ENCODE measurements at places on chromosomes 2 and 18.
A peak's percentile ranks its signal among the peaks of the same experiment; 100 is the strongest.

DNA sequence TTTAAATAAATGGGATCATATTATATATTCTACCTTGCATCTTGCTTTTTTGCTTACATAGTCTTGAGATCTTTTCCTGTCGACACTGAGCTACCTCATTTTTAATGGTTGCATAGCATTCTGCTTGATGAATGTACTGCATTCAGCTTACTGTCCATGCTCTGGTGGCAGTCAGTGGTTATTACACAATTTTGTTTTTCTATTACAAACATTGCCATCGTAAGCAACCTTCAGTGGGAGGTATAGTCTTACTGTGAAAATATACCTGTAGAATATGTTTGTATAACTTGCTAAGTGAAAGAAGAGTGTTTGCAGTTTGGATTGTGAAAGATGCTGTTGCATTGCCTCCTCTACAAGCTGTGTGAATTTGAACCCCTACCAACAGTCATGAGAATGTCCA, 43.4 kb downstream of the UBXN4 start:
- no peak for DNase-seq

DNA sequence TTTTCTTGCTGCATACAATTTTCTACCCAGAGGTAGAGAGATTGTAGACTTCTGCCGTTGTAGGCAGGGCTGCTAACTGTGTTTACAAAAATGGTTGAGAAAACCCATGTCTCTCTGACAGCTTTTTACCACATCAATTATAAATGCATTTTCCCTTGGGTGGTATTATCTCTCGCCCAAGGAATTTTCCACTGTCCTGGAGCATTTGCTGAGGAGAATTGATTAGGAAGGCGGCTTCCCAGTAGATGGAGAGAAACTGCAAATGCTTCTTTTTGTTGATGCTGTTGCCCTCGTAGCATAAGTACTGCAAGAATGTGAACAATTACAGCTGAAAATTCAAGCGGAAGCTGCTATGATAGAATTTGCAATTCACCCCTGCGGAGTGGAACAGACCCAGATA, 1007.7 kb upstream of the KLHL29 start:
- DNase-seq: no peak

DNA sequence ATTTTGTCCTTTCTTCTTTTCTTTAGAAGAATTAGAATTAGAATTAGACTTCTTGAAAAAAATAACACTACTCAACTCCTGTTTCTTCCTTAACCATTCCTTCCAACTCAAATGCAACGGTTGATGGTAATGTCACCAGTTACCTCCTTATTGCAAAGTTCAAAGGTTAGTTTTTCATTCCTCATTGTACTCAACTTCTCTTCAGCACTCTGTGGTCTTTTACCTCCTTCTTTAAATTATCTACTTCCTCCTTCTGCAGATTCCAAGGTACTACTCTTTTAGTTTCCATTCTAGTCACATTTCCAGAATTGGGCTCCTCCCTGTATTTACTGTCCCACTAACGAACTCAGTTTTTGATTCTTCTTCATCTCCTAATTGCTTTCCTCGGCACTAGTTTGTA, 700.7 kb downstream of the SATB2 start:
- no peak for DNase-seq

DNA sequence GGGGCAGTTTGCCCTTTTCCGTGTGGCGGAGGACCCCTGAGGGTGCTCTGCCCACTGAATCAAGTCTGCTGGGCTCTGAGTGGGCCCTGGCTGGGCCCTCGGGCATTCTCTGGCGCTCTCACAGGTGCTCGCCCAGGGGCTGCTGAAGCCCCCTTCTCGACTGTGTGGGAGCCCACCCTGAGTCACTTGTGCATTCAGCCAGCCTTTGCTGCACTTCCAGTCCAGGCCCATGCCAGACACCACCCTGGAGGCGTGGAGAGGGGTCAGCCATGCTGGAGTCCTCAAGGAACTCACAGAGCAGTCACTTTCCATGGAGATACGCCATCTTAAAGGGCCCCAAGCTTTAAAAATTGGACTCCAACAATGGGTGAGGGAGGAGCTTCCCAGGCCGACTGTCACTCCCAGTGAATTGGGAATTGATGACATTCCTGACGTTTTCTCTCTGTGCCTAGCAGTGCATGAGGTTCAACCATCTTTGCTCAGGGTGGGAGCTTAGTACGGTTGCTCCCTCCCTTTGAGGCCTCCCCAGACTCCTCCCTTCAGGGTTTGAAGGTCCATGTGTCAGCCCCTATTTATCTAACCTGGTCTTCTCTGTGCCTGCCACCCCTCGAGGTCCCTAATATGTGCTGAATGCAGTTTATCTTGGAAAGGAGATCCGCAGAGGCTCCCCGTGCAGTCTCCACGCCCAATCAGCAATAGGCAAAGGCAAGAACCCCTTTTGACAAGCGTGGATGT, 71.8 kb upstream of the HS6ST1 start:
- no peak for DNase-seq

GRCh38 chr2:231545105-231545902, 15.1 kb upstream of the NMUR1 start:
- DNase-seq: peak; percentile 88

- peak; percentile 70 for DNase-seq
Measured at GRCh38 chr2:43105586-43106558, 120.5 kb downstream of the ZFP36L2 start.

DNA sequence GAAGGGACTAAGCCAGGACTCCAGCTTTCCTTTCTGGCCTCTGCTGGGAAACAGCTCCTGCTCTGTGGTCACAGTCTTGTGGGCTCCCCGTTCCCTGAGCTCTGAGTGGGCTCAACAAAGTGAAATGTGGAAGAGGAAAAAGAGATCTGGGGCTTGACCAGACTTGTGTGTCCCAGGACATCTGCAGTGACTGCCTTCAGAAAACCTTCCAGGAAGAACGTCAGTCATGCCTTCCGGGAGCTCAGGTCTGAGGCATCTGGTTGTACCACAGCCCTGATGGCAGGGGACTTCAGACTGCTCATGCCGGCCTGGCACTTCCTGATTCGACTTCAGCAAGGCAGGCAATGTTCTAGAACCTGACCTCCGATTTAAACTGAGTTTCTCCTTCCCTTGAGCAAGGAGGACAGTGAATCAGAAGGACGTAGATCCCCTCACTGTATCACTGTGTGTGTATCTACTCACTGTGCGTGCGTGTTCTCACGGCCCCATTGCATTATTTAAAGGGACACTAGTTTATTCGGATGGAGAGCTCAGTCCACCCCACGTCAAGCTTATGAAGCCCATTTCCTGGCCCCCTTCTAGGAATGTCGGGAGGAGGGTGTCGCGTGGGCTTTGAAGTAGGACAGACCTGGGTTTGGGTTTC, 548 bp upstream of the FBLN7 start:
- DNase-seq: peak; percentile 38

DNA sequence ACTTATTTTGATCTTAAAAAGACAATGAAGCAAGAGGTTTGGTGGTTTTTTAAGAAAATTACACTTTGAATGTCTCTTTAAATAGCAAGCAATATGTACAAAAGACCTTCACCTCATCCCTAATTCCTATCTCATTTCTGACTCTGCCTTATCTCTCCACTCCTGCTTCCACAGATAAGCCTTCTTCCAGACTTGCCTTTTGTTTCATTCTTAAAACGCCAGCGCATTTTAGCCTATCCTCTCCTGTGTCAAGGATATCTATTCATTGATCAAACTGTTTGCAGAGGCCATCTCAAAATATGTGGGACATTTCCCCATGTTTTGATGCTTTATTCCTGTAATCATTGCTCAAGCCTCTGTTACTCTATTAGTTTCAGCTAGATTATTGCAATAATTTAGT, 562.5 kb downstream of the PARD3B start:
- no peak for DNase-seq
